Psoas muscle (tissue), 8 donors: ENCODE measurements at places on chromosomes 3 and 15. TPM values are rescaled to one million over a fixed set of nuclear protein-coding genes. Genes with fewer than 3 reads are reported as not detected.

- DNase-seq: no peak
Observed at GRCh38 chr3:121819236-121819635, 15.6 kb downstream of the IQCB1 start.

DNA sequence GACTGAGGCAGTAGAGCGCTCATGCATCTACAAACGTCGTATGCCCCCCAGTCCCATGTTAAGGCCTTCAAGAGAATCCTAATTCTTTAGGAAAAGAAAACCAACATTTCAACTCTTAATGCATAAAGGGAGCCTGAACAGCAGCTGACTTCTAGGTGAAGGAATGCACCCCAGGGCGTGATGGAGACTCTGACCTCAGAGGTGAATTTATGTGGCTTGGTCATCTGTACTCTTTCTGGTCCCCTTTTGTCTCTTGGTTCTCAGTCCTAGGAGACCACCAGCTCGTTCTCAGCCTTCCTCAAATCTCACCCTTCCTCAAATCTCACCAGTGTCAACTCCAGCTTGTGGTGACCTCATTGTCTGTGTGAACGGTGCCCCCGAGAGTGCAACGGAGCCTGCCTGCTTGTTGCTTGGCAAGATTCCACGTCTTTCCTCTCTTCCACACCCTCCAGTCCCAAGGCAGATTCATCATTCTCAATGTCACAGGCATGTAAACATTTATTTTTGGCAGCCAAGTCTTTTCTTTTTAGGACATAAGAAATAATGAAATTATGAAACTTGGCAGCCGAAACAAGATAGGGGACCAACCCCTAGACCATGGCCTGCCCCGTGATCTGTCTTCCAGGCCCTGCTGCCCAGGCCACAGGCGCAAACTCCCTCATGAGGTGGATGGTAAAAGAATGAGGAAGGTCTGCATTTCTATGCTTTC is 166.2 kb downstream of the ADAMTS17 start:
- no peak for DNase-seq

GRCh38 chr15:74438721-74439316 is 5.1 kb upstream of the SEMA7A start:
- peak; percentile 66 for DNase-seq

GRCh38 chr15:91953432-91953831 is 99.9 kb downstream of the SLCO3A1 start:
- no peak for DNase-seq

- DNase-seq: no peak
Observed at GRCh38 chr3:60216462-60217075, 1034.7 kb downstream of the FHIT start.

GRCh38 chr15:68640791-68641331 is 62.1 kb downstream of the CORO2B start:
- no peak for DNase-seq

DNA sequence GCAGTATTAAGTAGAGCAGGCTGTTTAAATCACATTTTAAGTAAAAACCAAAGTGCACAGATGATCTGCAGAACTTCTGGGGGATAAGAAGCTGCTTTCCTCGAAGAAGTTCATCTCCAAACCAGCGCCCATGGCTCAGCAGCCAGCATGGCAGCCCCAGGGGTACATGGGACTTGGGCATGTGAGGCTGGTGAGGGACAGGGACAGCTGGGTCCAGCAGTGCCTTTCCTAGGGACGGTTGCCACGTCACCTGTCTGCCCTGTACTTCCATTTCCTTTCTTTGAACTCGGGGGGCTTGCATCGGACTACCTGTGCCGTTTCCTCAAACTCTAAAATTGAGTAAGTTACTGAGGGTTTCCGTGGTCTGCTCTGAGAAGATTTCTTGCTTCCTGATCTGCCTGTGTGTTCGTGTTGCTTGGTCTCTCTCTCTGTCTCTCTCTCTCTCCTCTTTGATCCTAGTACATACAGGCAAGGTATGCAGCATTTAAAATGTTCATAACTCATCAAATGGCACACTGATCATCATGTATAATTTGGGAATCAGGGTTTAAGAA is 67.6 kb downstream of the IGF1R start:
- peak; percentile 29 for DNase-seq

DNA sequence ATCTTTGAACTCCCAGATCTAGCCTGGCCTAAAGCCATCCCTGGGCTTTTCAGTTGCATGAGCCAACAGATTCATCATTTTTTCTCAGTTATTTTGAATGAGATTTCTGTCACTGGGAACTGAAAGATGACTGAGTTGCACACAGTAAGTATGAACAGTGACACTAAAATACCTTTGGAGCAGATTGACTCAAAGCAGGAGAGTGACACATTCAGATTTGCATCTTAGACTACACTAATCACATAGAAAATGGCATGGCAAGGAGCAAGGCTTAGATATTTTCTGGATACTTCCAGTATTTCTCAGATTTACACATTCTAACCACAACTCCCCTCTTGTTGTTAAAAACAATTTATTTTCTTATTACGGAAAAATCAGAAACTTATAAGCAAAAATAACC is 32.8 kb downstream of the SEC62 start:
- DNase-seq: no peak

DNA sequence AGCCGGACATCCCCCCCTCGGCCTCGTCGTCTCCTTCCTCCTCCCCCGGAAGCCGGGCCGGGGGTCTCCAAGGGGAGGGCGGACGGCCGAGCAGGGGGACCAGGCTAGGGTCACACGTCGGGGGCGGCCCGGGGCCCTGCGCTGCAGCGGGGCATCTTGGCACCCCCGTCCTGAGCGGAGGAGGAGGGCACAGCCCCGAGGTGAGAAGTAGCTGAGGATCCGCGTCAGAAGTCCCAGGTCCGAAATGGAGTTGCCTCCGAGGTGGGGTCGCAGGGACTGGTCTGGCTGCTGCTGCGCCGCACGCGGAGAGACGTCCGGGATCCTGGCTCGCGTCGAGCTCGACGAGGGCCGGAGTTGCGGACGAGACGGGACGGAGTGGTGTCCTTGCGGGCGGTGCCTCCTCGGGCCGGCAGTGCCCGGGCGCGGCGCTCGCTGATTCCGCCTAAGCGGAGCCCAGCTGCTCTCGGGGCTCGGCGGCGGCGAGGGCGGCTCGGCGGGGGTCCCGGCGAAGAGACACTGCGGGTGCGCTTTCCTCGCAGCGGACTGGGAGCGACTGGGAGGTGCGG is at the start of gene ADCY5:
Gene ADCY5, minus strand, starts transcription at position 555 of the 566 bp plus-strand sequence. Its CDS starts 545 bp downstream, at position 10.
- peak; percentile 56 for DNase-seq

- no peak for DNase-seq
Observed at GRCh38 chr3:72906154-72906553, 18.3 kb downstream of the GXYLT2 start.

DNA sequence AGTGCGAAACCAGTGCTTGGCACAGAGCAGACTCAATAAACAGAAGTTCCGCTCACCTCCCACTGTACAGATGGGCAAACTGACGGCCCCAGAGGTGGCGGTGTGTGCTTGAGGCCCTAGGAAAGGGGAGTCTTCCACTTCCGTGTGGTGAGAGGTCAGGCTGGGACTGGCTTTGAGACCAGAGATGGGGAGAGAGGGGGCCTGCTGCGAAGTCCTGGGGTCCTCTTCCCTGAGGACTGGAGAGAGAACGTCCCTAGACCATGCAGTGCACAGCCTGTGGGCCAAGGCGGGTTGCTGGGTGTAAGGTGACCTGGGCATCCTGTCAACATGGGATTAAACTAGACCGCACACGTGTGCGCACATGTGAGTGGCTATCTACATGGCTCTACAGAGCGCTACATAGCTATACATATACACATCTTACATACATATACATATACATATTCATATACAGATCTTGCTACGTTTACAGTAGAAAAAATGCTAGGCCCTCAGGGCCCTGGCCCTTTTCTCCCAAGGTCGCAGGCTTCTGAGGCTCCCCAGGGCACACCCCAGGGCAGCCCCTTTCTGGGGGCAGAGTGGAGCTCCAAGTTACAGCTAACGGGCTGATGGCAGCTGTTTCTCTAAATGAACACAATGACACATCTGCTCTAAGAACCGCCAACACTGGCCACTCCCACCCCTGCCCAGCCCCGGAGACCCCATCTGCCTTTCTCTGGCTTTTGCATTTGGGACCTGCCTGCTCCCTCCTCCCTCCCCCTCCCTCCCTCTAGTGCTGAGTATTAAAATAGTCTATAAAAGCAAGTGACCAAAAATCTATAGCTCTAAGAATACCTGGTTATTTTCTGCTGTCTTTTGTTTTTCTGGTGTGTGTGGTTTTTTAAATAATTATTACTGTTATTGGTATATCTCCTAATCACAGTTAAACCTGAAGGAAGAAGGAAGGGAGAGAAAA is 47.0 kb downstream of the HCN4 start:
- peak; percentile 15 for DNase-seq

DNA sequence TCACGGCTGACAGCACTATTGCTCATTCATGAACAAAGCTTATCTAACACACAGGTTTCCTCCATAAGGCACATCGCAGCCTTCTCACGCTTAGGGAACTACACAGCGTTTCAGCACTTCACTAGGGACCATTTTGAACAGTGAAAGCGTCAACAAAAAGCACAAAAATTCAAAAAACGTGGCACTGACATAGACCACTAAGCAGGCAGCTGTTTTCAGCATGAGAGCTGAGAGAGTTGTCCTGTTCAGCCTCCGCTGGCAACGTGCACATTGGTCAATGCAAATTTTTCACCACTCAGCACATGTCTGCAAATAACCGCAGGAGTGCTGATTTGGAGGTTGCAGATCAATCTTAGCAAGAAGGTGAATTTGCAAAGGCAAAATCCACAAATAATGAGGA is 109.2 kb downstream of the LRRK1 start:
- DNase-seq: no peak

- DNase-seq: no peak
Observed at GRCh38 chr15:98177966-98178592, 217.6 kb downstream of the ARRDC4 start.

DNA sequence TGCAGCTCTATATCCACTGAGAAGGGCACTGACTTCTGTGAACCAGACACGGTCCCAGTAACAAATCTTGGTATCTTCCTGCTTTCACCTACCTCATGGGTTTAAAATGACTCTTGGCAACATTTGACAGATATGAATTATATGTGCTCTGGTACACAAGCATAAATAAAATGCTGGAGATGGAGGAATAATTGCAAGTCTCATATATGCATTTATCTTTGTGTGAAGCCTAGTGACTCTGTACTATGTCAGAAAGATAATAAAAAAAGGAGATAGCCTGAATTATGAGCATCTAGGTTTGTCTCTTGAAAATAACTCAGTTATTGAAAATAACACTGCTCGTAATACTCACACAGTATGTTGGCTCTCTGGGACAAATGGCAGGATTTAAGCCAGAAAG is 167.1 kb upstream of the CRBN start:
- DNase-seq: no peak

- no peak for DNase-seq
Observed at GRCh38 chr3:169542331-169542751, 121.2 kb downstream of the MECOM start.

DNA sequence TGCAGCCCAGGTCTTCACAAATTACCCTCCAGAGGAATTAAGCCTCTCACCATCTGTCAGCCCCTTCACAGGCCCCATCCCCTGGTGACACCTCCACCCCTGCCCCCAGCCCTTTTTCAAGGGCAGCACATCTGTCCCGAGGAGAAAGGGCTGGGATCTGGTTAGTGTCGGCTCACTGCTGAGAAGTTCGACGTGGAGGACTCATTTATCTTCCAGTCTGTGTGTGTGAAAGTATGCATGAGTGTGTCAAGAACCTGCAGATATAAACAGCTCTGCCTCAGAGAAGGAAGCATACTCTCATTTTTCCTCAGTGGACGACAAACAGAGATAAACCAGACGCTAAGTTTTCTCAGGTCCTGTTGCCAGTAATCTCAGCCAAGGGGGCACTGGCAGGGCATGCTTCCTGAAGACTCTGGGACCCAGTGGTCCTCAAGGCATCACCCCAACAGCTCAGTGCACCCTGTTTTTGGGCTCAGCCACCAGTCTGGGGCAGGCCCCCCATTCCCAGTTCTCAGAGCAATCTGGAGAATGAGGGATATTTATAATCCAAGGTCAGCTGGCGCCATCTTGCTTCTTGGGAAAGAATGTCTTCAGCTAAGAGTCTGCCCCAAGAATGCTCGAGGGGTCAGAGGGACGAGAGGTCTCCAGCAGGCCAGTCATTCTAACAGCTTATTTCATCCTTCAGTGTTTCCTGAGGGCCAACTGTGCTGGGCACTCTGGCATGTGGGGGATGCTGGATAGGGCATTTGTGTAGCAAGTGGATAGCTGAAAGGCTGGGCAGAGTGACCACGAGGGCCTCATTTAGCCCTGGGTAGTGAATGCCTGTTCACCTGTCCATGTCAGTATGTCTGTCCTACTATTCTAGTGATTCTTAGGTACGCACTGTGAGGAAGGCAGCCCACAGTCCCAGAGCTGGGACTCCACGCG is 73.6 kb downstream of the ADCY5 start:
- no peak for DNase-seq

GRCh38 chr3:191686626-191687025 is 225.7 kb downstream of the PYDC2 start:
- no peak for DNase-seq

The RUVBL1 gene
- 21.0 TPM for total RNA-seq

The RPP14 gene
- 35.0 TPM for total RNA-seq

The FILIP1L gene
- total RNA-seq: 78.5 TPM

The SENP5 gene
- total RNA-seq: 21.3 TPM
